ENCODE measurements at places on chromosomes 4 and X.

- no peak for DNase-seq
These were observed at the start of gene IGSF1 for GRCh38 chrX:131288738-131289511. IGSF1 (minus strand) TSS chrX:131289306; CDS start chrX:131286674, 2,632 bp downstream.

- DNase-seq, result no peak
These were observed 6.6 kb upstream of the FAM53A start for GRCh38 chr4:1690698-1691097.

GRCh38 chr4:5478169-5478568 is 230.2 kb downstream of the EVC2 start:
- DNase-seq, result no peak

DNA sequence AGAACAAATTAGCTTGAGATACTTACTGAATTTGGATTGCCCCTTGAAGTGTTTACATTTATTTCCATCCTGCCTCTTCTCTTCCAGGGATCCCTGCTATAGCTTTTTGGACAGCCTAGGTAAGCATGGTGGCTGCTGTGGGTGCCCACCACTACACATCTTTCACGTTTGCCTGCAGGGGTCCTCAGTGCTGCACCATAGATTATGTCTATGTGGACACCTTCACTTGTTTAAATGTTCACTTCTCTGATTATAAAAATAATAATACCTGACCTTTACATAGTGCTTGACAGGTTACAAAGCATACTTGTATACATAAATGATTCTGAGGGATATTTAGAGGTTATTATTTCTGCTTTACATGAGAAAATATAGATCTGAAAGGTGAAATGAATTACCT is 67.9 kb upstream of the SLC4A4 start:
- DNase-seq, result peak; percentile 10

- no peak for DNase-seq
These were observed 137.1 kb upstream of the TBL1X start for GRCh38 chrX:9327747-9328145.

GRCh38 chrX:31224381-31225012 is 152.7 kb upstream of the FTHL17 start:
- no peak for DNase-seq

GRCh38 chr4:34721835-34722234 is 1522.5 kb downstream of the ARAP2 start:
- no peak for DNase-seq

- no peak for DNase-seq
These were observed 280.3 kb upstream of the INTU start for GRCh38 chr4:127352220-127353113.

GRCh38 chrX:250965-251364 is 30.2 kb upstream of the PLCXD1 start:
- DNase-seq, result no peak

DNA sequence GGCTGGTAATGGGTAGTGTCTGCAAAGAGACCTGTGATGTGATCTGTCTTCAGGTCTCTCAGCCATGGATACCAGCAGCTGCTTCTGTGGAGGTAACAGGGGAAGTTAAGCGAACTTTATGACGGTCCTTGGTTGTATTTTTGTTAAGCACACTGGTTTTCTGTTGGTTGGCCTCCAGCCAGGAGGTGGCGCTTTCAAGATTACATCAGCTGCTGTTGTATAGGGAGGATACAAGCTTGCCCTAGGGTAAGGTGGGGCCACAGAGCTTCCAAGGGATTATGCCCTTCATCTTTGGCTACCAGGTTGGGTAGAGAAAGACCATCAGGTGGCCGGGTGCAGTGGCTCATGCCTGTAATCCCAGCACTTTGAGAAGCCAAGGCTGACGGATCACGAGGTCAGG is 834.2 kb upstream of the GALNTL6 start:
- DNase-seq, result no peak

DNA sequence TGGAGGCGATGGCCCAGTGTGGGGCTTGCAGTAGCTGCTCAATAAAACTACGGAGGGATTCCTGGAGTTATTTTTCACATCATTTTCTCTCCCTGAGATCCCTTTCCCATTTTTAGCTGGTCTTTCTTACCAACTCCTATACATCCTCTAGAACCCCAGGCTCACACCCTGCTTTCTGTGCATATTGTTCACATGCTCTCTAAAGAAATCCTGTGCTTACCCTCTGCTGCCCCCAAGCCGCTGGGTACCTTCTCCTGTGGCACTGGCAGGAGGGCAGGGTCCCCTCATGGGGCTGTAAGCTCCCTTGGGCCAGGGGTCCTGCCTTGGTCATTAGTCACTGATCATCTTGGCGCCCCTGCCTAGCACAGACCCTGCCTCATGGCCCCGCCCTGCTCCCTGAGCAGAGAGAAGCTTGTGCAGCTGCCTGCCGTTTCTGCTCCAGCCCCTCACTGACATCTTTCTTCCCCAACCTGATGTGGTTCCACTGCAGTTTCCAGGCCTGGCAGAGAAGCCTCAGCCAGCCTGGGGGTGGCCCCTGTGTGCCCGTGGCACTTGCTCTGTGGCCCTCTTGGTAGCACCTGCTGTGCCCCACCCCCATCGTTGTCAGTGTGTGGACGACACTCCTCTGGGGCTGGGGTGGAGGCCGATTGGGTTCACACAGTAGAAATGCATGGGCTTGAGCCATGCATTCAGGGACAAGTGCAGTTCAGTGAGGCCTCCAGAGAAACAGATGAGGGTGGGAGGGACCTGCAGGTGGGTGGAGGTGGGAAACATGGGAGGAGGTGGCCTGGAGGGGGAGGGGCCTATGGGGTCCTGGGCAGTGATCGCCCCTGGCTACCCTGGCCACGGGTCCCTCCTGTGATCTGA is 69.5 kb downstream of the WFS1 start:
- DNase-seq, result no peak

GRCh38 chr4:70734168-70734954 is 12.6 kb downstream of the RUFY3 start:
- DNase-seq, result no peak

- no peak for DNase-seq
These were observed 43.1 kb downstream of the CXXC4 start for GRCh38 chr4:104451573-104451972.

DNA sequence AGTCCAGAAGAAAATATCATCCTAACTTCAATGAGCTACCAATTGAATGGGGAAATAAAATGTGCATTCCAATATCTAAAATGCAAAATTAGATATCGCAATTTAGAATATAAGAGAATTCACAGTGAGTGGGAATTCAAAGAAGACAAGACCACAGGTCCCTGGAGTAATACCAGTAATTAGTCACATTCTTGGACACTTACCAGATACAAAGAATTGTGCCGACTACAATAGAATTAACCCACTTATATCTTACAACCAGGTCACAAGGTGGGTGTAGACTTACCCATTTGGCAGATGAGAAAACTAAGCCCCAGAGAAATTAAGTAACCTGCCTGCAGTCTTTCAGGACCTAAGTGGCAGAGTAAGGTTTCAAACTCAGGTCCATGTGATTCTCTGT is 84.3 kb upstream of the C1QTNF7 start:
- DNase-seq, result no peak

- DNase-seq, result no peak
These were observed 24.3 kb upstream of the PAK3 start for GRCh38 chrX:111071542-111072277.

- no peak for DNase-seq
These were observed 2.3 kb upstream of the CHIC2 start for GRCh38 chr4:54066718-54067129.

GRCh38 chrX:47749185-47749967 is 87.3 kb upstream of the ZNF81 start:
- no peak for DNase-seq

DNA sequence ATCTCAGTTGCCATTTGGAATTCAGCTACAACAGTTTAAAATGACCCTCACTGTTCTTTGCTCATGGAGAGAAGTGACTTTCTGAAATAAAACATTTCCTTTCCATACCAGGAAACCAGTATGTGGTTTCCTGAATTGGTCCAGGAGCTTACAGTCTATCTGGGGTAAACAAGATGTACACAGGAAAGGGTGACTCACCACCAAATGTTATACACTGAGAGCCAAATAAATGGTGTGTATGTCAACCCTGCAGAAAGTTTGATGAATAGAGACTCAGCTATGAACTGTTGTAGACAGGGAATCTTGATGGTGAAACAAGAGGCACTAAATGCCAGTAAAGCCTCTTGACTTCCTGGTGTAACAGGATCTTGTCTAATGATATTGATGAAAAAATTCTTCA is 100.4 kb downstream of the HS6ST2 start:
- no peak for DNase-seq

- DNase-seq, result peak; percentile 32
These were observed 76.2 kb upstream of the SCOC start for GRCh38 chr4:140297221-140297570.

GRCh38 chr4:167934216-167934615 is 158.1 kb upstream of the ANXA10 start:
- DNase-seq, result no peak

DNA sequence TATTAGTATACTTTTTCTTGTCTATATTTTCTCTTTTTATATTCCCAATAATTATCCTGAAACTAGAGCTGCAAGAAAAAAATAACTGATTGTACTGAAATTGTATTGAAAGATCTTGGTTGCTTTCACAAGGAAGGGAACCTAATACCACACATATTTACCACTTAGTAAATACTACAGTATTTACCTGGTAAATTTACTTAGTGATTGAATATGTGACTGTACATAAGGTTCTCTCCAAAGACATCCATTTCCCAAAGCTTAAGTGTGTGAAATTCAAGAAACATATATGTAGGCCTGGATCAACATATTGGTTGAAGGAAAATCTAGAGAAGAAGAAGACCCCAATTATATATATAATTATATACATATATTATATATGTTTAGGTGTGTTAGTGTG is 1272.7 kb downstream of the C4orf33 start:
- no peak for DNase-seq

DNA sequence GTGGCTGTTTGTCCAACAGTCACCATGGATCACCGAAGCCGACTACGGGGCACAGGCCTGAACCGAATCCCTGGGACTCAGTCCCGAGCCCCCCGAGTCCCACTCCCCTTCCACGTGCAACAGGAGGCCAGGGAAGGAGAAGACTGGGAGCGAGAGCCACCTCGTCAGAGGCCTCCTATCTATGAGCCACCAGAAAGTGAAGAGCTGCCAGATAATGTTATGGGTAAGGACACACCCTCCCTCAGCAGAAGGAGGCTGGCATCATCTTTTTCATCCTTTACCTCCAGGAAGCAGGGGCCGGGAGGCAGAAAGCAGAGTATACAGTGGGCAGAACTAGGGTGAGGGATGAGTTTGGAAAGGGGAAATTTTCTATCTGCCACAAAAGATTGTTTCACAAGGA is 2.8 kb upstream of the PRDX4 start:
- no peak for DNase-seq

DNA sequence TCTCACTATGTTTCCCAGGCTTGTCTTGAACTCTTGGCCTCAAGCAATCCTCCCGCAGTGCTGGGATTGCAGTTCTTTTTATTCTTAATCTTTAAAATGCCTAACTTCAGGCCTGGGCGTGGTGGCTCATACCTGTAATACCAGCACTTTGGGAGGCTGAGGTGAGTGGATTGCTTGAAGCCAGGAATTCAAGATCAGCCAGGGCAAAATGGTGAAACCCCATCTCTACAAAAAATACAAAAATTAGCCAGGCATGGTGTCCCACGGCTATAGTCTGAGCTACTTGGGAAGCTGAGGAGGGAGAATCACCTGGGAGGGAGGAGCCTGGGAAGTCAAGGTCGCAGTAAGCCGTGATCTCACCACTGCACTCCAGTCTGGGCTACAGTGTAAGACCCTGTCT is 45.9 kb downstream of the PLS3 start:
- DNase-seq, result no peak

GRCh38 chr4:39812500-39812899 is 114.6 kb downstream of the UBE2K start:
- DNase-seq, result no peak

GRCh38 chr4:70581980-70582379 is 10.1 kb upstream of the AMBN start:
- DNase-seq, result no peak

DNA sequence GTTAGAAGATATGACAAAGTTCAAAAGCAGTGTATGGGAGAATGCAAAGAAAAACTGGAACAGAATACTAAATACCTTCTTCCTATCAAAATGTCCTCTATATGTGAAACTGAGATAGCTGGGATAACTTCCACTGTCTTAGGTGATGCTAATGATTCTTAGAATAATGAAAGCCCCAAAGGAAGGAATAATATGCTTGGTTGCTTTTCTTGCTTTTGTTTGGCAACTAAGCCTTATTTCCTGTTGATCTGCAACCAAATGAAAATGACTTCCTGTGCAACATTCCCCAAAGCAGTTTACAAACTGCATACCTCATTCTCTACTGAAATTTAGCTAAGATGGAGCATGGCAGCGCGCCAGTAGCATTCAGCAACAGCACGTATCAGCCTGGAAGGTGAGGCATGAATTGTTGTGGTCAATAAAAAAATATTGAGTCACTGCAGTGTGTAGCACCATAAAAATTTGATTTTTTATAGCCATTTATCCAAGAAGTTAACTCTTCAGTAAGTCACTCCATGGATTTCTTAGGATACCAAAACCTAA is 18.7 kb downstream of the NDNF start:
- DNase-seq, result no peak

GRCh38 chrX:9148615-9149399 is 114.9 kb upstream of the FAM9B start:
- DNase-seq, result no peak

DNA sequence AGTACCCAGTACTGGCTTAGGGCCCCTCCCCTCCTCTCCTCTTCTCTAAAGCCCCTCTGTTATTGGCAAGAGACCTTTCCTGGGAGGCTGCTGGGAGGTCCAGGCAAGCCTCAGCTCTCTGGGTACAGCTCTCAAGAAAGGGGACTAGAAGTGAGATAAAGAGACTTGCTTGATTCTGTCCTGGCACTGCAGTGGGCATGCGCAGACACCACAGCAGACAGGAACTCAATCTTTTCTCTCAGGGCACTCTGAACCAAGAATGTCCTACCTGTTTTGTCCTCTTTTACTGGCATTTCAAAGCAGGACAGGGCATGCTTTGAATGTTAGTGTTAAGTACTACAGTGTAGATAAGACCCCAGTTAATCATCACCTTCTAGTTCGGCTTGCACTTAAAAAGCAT is 74.9 kb downstream of the NYX start:
- DNase-seq, result no peak

- DNase-seq, result no peak
These were observed 15.5 kb downstream of the NUDT6 start for GRCh38 chr4:122906859-122907305.

GRCh38 chrX:82092307-82092706 is 890.4 kb downstream of the SH3BGRL start:
- DNase-seq, result no peak

GRCh38 chrX:38578167-38578566 is 16.8 kb downstream of the TSPAN7 start:
- DNase-seq, result no peak

GRCh38 chr4:183300655-183301054 is 19.4 kb downstream of the CLDN22 start:
- DNase-seq, result no peak

GRCh38 chr4:146112389-146112788 is 63.1 kb upstream of the LSM6 start:
- no peak for DNase-seq

DNA sequence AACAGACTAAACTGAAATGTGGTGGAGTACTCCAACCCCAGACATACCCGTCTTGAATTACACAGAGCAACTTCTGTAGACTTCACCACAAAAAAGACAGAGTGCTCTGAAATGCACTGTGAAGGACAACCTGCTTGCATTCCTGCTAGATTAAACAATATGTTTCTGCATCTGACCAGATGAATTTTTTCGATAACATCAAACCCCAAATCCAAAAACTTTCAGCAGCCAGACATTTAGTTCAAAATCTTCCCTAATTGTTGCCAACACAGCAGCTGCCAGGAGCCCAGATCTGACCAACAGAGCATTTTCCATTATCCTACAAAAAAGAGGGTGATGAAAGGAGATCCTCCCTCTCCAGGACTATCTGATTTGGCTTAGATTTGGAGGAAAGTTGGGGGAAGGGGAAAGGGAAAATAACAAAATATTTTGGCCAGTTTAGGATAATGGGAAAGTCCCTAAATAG is 356.5 kb downstream of the PDGFC start:
- no peak for DNase-seq
